ENCODE measurements at places on chromosomes 1 and 21.

GRCh38 chr21:16357994-16358393 is 628.2 kb downstream of the USP25 start:
- peak; percentile 22 for DNase-seq
- H3K27me3 ChIP-seq = no peaks in the 10 kb centered on the region
- H3K4me1 ChIP-seq = no peaks in the 10 kb centered on the region
- no peaks in the 10 kb centered on the region for H3K36me3 ChIP-seq

GRCh38 chr1:221886311-221886710 is 144.4 kb upstream of the DUSP10 start:
- H3K27me3 ChIP-seq = no peaks in the 10 kb centered on the region
- no peak overlapping the region for H3K4me3 ChIP-seq
- DNase-seq = no peak
- no peak overlapping the region for H3K27ac ChIP-seq
- H3K36me3 ChIP-seq = no peaks in the 10 kb centered on the region
- peaks cover 11% of the 10 kb centered on the region for H3K4me1 ChIP-seq

- H3K27ac ChIP-seq = no peak overlapping the region
- H3K4me3 ChIP-seq = no peak overlapping the region
- H3K4me1 ChIP-seq = peaks cover 9% of the 10 kb centered on the region
- peaks cover 3% of the 10 kb centered on the region for H3K27me3 ChIP-seq
- no peak for DNase-seq
These were observed 24.2 kb upstream of the LEFTY2 start for GRCh38 chr1:225965231-225965630.

DNA sequence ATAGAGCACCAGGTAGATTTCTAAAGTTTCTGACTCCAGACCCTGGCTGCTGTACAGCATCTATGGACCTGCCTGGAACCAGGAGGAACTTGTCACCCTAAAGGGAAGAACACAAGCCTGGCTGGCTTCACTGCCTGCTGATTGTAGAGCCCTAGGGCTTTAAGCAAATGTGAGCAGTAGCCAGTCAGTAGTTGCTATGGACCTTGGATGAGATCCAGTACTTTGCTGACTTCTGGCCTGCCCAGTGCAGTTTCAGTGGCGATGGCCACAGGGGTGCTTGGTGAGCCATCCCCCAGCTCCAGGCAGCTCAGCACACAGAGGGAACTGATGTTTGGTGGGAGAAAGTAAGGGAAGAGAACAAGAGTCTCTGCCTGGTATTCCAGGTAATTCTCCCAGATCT is 68.4 kb downstream of the ATP6V1G3 start:
- no peak overlapping the region for H3K27ac ChIP-seq
- H3K4me3 ChIP-seq = no peak overlapping the region
- no peaks in the 10 kb centered on the region for H3K36me3 ChIP-seq

- peaks cover 9% of the 10 kb centered on the region for H3K4me1 ChIP-seq
- H3K4me3 ChIP-seq = no peak overlapping the region
- H3K36me3 ChIP-seq = no peaks in the 10 kb centered on the region
- peak overlapping the region; percentile 50 for H3K27ac ChIP-seq
These were observed 7.9 kb upstream of the PIK3CD start for GRCh38 chr1:9643351-9644256.

DNA sequence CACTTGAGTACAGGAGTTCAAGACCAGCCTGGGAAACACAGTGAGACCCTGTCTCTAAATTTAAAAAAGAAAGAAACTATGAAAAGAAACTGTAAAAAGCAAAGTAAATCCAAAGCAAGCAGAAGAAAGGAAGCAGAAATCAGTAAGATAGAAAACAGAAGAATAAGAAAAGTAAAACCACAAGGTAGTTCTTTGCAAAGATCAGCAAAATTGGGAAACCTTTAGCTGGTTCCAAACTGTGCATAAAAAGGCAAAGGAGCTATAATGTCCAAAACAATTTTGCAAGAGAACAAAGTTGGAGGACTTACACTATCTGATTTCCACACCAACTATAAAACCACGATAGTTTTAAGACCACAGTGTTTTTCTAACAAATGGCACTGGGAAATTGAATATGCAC is 218.8 kb downstream of the RPS6KC1 start:
- no peaks in the 10 kb centered on the region for H3K27me3 ChIP-seq
- no peak for DNase-seq
- H3K4me1 ChIP-seq = no peaks in the 10 kb centered on the region
- peaks cover 35% of the 10 kb centered on the region for H3K36me3 ChIP-seq
- no peak overlapping the region for H3K4me3 ChIP-seq

All from stomach (tissue), 19 donors.